ENCODE measurements at places on chromosomes 11 and 22.

- no peak for DNase-seq
These were observed 2154.9 kb downstream of the LRRC4C start for GRCh38 chr11:39304586-39304985.

DNA sequence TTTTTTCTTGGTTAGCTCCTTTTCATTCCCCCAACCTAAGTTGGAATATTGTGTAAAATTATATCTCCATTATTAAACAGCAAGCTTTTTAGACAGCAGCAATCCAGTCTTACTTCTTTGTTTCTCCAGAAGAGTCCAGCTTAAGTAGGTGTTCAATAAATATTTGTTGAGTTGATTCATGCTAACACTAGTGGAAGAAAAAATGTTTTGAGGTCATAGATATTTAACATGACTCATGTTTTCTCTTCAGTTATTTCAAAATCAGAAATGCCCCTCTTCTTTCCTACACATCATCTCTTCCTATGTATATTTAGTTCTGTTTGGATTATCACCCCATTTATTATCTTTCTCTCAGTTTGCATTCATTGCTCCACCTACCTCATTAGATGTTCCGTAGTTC, 20.3 kb downstream of the CCDC83 start:
- DNase-seq = no peak

- no peak for DNase-seq
These were observed 990 bp upstream of the THRSP start for GRCh38 chr11:78062671-78063070.

- DNase-seq = no peak
These were observed 130.5 kb downstream of the FAM76B start for GRCh38 chr11:95659088-95659487.

GRCh38 chr11:126830216-126830806, 170.3 kb downstream of the KIRREL3 start:
- no peak for DNase-seq

GRCh38 chr22:33806191-33806590, 114.1 kb downstream of the LARGE1 start:
- DNase-seq = no peak

GRCh38 chr11:44344921-44345320, 35.0 kb upstream of the ALX4 start:
- no peak for DNase-seq

DNA sequence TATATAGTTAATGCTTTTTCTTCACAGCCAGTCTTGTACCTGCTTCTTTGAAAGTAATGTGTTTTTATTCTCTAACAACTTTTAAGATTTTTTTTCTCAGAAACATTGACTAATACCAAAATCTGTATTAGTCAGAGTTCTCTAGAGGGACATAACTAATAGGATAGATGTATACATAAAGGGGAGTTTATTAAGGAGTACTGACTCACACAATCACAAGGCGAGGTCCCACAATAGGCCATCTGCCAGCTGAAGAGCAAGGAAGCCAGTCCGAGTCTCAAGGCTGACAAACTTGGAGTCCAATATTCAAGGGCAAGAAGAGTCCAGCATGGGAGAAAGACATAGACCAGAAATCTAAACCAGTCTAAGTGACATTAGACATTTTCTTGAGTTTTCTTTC, 140.0 kb downstream of the RAB38 start:
- DNase-seq = no peak

DNA sequence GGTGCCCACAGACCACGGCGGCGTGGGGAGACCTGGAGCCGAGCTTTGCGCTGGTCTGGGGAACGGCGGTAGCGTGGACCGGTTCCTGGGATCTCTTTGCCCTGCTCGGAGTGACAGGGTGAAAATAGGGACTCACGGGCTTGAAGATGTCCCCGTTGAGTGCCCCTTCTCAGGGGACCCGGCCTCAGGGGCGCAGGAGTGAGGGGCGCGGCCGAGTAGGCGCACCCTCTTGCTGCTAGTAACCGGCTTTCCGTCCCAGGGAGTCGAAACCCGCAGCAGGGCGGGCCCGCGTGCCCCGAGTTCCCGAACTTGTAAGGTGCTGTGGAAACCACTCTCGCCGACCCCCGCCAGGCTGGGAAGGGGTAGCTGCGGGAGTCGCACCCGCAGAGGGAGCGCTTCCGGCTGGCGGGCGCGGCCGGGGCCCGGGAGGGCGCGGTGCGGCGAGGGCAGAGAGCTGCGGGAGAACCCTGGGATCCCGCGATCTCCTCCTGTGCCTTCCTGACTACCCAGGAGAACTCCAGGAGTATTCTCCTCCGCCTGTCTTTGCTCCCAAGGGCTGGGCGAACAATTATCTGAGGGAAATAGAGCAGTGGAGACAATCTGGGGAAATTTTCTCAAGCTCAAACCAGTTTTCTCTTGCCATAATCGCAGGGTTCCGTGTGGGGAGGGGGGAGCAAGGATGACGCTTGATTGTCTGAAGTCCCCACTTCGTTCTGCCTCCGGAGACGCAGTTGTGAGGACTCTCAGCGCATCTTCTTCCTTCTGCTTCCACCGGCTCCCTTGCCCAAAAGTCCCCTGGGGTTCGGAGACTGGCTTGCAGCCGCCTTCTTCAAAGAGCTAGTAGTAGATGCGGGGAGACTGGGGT, 666 bp downstream of the NELL1 start:
- DNase-seq = peak; percentile 59

GRCh38 chr22:26229910-26230309, 60.6 kb downstream of the SEZ6L start:
- no peak for DNase-seq
